Fibroblast of the conjunctiva (primary cell): ENCODE measurements at places on chromosomes 1 and 21.
A peak's percentile ranks its signal among the peaks of the same experiment; 100 is the strongest.

GRCh38 chr1:44348061-44348485, 7.0 kb downstream of the ERI3 start:
- DNase-seq: no peak

DNA sequence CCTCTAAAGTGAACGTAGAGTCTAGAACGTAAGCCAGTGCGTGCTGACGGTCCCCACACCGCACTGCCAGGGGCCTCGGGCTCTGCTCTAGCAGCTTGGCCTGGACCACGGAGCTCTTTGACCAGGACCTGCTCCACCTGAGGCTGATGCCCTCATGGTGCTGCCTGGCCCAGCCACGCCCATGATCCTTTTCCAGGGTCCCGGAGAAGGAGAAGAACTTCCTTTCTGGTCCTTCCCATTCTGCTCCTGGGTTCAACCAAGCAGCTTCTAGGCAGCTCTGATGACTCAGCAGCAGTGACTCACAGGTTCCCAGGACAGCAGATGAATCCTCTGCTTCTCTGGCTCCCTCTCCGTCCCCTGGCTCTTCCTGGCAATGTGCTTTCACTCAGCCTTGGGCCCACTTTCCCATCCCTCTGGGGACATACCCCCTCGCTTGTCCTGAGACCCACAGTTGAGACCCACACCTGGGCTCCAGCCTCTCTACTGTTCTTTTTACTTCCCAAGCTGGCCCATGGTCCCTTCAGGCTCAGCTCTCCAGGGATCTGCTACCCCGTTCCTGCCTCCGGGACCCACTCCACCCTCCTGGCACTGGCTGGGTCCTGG, 246.3 kb upstream of the RAB4A start:
- peak; percentile 75 for DNase-seq

DNA sequence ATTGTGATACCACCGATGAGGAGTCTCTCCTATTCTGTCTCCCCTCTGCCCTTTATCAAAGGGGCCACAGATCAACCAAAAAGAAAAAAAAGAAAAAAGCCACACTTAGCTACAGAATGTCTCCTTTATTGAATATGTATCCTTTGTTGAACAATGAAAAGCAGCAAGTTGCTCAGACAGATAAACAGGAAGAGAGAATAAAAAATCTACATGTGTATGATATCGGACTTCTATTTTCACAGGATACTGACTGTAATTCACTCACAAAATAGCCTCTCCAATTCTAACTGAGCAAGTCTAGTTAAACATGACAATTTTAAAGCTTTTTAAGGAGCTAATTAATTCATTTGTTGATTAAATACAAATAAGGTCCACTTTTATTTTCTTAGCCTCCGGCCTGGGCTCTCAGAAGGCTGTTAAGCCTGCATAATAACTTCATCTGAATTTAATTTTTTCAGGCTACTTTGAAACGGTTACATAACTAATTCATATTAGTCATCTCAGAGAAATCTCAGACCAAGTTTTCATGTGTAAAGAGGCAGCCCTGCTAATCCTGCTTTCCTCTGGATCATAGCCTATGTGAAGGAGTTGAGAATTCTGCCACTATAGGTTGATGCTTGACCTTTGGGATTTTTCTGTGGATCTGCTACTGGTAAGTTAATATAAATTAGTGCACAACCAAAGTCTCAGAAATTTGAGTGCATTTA, 304.1 kb upstream of the NR5A2 start:
- DNase-seq: peak; percentile 1

GRCh38 chr1:159632922-159633321, 45.3 kb downstream of the APCS start:
- no peak for DNase-seq

- DNase-seq: peak; percentile 16
Observed at GRCh38 chr21:34704119-34704518, 35.3 kb downstream of the CLIC6 start.

DNA sequence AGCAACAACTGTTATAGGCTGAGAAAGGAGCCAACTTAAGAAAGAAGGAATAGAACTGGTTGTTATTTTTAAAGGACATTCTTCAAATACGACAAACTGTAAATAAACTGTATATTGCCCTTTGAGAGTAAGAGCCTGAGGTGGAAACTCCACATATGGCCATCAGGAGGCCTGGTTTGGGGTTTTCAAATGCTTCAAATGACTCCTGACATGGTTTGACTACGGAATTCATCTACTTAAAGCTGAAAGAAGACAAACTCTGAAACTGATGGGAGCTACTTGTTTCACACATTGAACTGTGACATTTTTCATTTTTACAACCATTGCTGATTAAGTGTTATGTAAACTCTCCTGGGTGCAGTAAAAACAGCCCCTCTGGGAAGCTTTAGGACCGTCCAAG, 59.8 kb downstream of the NGF start:
- no peak for DNase-seq

- DNase-seq: peak; percentile 20
Observed at GRCh38 chr1:3831689-3832088, 25.3 kb downstream of the CEP104 start.

- no peak for DNase-seq
Observed at GRCh38 chr1:23177438-23178380, 9.1 kb upstream of the LUZP1 start.
